Fibroblast of skin of abdomen (primary cell): ENCODE measurements at places on chromosomes 12 and 14.

- DNase-seq, result no peak
Observed at GRCh38 chr12:72836194-72836593, 564.0 kb downstream of the TRHDE start.

DNA sequence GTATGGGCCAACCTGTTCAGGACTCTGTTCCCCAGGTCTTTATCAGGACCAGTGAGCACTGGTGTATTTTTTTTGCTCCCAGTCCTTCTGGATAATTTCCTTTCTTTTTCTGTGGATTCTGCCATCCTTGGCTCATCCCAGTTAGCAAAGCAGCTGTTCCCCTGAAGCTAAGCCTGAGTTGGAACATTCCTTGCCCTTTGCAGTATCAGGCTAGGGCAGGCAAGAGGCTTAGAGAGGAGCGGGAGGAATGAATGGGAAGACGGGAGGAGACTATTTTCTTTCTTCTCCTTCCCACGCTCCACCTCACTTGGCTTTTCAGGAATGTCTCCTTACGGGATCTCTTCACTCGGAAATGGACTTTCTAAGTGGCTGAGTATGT, 29.2 kb downstream of the ERG28 start:
- DNase-seq, result peak; percentile 5

DNA sequence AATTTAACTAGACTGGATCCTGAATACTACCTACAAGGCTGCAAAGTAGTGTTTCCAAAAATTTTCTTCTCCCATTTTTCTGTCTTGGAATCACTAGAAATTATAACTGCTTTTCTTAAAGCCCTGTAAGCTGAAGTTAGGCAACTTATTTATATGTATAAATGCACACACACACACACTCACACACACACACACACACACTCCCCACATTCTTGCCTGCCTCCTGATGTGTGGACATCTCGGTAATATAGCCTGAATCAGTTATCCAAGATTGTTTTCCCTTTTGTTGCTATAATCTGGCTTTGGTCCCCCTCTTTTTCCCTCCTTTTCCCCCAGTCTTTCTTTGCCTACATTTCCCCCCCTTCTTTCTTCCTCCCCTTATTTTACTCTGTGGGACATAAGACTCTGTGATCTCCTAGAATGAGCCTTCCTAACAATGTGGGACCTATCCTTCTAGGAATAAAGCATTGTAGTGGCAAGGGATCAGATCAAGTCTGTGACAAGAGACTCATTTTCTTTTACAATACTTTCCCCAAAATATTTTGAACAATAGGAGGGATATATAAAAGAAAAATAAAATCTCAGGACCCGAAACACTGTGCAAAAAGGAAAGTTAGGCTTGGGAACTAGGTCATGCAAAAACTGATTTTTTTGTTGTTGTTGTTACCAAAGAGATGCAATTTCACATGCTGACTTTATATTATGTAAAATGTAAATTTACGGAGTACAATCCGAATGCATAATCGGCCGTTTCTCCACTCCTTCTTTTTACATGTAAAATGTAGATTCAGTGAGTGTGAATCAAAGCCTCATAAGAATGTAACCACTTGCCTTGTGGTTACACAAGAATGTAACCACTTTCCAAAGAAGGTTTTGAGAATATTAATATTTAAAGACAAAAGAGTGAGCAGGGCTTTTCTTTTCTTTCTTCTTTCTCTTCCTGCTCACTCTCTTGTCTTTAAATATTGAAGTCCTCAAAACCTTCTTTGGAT, 26.3 kb upstream of the CD69 start:
- peak; percentile 27 for DNase-seq

DNA sequence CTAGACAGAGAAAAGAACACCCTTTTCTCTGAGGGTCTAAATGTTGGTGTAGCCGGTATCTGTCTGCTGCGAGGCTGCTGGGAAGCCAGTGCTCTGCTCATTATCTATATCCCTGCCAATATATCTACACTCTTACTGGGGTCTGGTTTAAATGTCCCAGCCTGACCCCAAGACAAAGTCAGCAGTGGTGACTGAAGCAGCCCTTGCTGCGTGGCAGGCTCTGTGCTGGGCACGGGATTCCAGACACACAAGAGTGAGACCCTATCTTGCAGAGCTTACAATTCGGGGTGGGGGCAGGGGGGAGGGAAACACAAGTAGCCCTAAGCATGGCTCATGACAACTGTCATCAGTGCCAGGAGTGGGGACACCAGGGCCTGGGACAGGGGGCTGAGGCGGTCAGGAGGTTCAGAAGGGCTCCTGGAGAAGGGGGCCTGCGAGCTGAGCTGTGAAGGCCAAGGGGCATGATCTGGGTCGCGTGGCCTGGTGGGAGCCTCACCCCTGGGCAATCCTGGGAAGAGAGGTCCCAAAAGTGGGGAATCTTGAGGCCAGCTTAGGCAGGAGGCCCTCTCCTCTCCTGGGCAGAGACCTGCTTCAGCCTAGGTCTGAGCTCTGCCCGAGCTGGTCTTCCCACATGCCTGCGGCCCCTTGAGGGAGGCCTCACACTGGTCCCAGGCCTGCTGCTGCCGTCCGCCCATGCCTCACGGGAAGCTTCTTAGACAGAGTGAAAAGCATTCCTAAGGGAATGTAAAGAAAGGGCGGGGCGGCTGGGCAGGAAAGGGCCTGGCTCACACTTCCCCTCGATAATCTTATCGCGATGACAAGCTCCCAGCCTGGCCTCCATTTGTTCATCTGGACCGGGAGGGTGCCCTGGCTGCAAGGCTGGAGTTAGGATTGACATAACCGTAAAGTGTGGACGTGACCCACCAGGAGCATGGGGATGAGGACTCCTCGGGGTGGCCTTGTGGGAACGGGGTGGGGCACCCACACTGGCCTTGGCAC, 7.3 kb upstream of the RCOR1 start:
- DNase-seq, result peak; percentile 42

GRCh38 chr12:66862356-66862985, 183.6 kb upstream of the GRIP1 start:
- DNase-seq, result no peak

GRCh38 chr12:95884998-95885397, 26.2 kb downstream of the SNRPF start:
- no peak for DNase-seq

- no peak for DNase-seq
Observed at GRCh38 chr12:125549836-125550235, 484.6 kb downstream of the AACS start.

GRCh38 chr14:39228509-39229221, 5.0 kb upstream of the MIA2 start:
- no peak for DNase-seq

GRCh38 chr14:86654558-86655184, 1124.7 kb downstream of the FLRT2 start:
- peak; percentile 16 for DNase-seq

- no peak for DNase-seq
Observed at GRCh38 chr12:122051231-122051876, 27.2 kb upstream of the MLXIP start.

DNA sequence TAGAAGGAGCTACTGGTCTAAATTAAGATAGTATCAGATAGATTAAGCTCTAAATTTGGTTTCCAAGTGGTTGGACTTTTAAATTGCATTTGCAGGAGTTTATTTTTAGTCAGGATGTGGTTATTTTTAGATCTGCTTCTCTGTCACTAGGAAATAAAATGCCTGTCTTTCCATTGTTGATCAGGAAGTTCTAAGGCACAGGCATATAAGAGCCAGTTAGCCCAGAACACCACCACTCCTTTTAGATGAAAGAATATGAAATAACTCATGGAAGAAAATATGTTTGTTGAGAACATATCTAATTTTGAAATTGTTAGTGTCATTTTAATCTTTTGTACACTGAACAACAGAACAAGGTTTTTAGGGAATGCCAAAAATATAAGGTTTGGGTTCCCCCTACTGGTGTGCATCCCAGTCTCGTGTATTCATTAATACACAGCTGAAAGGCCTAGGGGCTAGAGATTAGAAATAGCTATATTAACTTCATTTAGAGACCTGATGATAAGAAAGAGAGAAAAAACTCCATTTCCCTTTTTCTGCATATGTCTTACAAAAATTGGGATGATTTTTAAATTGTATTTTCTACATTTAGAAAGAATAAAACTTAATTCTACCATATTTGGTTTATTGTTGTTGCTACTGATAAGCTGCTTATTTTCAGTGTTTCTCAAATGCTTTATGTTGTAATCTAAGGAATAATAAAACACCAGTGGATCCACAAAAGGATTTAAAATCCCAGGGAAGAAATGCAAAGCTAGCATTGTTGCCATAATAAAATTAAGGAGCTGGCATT, 67.2 kb downstream of the RIC8B start:
- DNase-seq, result peak; percentile 41

DNA sequence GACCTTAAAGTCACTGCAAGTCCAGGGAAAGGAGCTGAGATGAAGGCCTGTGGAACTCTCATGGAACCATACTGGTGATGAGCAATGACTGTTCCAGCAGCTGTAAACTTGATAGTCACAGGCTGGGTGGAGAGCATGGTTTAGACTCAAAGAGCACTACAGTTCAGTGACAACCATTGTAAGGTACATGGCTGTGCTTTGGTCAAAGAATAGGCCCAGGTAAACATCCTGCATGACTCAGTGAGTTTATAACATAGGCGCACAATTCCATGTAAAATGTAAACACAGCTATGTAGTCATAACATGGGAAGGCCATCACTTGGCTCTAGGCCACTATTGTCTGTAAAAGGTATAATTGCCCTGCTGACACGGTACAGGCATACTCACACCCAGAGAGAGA, 119.3 kb upstream of the FSCB start:
- DNase-seq, result no peak

GRCh38 chr14:55354500-55354899, 57.1 kb downstream of the ATG14 start:
- DNase-seq, result peak; percentile 28

DNA sequence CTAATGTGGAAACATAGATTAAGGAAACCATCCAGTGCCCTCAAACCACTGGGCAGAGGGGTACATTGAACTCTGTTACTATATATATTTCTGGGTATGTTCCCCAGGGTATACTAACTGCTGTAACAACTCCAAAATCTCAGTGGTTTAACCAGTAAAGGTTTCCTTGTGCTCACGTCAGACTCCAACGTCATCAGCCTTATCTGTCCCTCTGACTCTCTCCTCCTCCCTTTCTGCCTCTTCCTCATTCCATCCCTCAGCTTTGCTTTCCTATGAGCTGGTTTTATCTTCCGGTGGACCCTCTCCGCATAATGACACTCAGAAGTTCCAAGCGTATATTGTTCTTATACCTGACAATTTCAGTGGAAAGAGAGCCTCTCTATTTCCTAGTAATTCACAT, 21.2 kb upstream of the SMCO2 start:
- no peak for DNase-seq

DNA sequence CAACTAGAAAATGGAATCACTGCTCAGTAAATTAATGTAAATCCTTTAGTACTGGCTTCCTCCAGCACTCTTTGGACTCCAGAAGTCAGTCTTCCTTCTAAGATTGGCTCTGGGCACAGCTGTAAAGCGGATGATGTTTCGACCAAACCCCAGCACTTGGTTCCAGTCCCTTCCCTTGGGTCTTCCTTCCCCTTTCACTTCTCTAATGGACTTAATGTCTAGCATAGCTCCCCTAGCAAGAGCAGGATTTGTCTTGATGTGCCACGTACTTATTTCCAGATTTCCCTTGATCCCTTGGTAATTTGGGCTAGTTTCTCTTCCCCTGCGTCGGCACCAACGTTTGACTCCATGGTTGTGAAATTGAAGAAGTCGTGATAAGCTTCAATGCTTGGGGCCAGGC, 28.3 kb downstream of the C12orf75 start:
- DNase-seq, result no peak

GRCh38 chr12:41772478-41772877, 372.2 kb downstream of the GXYLT1 start:
- DNase-seq, result no peak

GRCh38 chr12:23472329-23472971, 477.0 kb downstream of the SOX5 start:
- no peak for DNase-seq

- peak; percentile 39 for DNase-seq
Observed at GRCh38 chr14:83291714-83292113, 1758.1 kb upstream of the SEL1L start.

GRCh38 chr12:95966287-95966870, 23.2 kb downstream of the AMDHD1 start:
- no peak for DNase-seq

- DNase-seq, result peak; percentile 95
Observed at GRCh38 chr12:46556105-46556559, 183.6 kb upstream of the SLC38A2 start.

GRCh38 chr14:101469382-101470247, 91.7 kb upstream of the DIO3 start:
- no peak for DNase-seq

GRCh38 chr12:14244876-14245669, 120.4 kb upstream of the ATF7IP start:
- no peak for DNase-seq

DNA sequence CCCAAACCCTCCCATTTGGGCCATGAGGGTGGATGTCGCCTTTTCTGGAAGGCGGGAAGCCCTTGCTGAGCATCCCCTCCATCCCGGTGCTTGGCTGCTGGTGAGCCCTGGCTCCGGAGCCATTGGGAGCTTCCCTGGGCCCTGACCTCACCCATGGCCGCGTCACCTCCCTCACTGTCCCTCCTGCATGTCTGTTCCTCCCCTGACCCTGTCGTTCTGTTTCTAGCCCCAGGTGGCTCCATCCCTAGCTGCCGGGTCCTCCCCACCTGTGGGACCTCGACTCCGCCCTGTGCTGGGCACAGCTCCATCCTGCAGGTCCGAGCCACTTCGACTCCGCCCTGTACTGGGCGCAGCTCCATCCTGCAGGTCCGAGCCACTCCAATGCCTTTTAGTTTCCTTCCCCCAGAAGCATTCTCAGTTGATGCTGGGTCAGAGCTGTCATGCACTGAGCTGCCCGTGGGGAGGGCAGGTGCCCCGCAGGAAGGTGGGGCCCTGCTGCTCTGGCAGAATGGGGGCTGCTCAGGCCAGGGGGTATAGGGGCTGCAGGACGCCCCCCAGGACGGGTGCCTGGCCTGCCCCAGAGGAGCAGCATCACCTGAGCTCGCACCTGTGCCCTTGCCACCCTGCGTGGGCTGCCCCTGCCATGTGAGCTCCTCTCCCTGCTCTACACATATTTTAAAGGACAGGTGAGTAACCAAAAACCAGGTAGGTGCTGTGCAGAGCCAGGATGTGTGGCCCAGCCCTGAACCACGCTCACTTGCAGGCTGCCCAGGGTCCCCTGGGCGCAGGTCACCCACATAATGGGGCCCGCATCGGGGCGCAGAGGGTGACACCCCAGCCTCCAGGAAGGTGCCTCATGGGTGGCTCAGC, 19.0 kb downstream of the NOC4L start:
- no peak for DNase-seq

DNA sequence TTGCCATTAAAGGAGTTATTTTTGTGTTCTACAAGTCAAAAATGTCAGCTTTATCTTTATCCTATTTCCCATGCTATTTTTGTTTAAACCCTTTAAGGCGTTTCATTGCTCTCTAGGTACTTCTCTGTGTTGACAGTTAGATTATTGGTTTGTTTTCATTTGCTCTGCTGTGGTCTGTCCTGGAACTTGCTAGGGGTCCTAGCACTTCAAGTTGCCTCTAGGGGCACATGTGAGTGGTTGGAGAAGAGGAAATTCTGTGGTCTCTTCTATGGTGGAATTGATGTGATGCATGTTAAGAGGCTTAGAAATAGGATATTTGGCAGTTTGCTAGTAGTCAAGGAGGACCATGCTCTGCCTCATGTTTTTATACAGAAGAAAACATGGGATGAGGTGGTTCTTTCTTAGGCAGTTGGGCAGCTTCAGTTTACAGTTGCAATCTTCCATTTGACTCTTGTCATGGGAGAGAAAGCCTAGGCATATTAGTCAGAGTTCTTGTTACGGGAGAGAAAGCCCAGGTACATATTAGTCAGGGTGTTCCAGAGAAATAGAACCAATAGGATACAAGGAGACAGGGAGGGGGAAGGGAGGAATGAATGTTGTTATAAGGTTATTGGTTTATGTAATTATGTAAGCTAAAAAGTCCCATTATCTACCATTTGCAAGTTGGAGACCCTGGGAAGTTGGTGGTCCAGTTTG, 14.4 kb downstream of the TTLL5 start:
- no peak for DNase-seq
